HuH-7.5 (cell line): ENCODE measurements at places on chromosomes 16 and 17.

DNA sequence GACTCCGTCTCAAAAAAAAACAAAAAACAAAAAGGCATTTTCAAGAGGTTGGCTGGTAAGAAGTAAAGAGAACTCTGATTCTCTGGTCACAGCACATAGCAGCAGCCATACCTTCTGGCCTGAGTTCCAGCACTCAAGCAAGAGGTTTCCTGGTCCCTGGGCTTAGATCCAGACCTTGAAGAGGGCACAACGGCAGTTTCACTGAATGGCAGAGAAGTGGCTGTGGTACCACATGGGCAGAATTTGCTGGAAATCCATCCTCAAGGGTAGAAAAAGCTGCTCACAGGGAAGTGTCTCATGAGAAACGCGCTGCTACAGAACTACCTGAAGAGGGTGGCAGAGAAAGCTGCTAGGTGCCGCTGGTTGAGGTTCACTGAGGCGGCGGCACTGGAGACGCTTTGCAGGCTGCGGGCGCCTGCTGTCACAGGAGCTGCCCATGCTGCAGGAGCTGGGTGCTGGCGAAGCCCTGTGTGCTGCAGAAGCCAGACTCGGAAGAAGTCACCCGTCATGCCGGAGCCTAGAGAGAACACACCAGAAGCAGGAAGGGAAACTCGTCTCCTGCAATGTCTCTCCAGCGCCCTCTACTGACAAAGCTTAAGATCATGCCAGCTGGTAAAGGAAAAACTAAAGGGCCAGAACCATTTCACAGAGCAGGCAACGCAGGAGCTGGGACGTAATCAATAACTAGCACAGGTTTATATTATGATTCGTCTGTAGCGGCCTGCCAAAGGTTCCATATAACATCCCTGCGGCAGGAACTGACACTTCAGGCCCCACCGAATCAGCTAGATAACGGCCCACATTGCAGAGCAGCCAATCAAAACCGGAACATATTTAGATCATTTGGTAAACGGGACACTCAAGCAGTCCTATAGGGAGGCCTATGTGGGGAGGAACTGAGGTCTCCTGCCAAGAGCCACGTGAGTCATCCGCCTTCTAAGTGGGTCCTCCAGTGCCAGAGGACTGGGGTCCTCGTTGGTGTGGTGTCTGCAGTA, 5.4 kb upstream of the ZNF213 start:
- no peak for DNase-seq

GRCh38 chr16:85424260-85425073, 188.7 kb upstream of the GSE1 start:
- no peak for DNase-seq

- DNase-seq = no peak
Measured at GRCh38 chr17:76550712-76551615, 11.1 kb downstream of the PRCD start.

- DNase-seq = no peak
Measured at GRCh38 chr16:59161679-59162078, 427.6 kb upstream of the GOT2 start.

GRCh38 chr17:16446338-16446983, 31.1 kb downstream of the TRPV2 start:
- no peak for DNase-seq

- peak; percentile 62 for DNase-seq
Measured at GRCh38 chr16:71537643-71538042, 11.4 kb downstream of the CHST4 start.

GRCh38 chr17:77886387-77886728, 72.1 kb upstream of the TNRC6C start:
- DNase-seq = no peak

DNA sequence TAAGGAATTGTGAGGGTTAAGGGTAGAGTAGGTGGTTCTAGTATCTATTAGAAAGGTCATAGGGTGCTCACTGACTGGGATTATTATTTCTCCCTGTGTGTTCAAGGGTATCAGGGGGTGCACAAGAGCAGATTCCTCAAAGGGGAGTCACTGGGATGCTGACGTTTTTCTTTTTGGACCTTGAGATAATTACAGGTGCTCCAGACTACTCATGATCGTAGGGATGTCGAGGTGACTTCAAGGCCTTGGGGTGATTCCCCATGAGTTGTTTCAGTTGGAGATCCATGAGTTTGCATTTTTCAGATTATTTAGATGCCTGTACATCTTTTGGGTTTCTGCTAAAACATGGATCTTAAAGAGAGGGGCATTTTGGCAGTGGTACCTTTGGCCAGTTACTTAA, 41.4 kb upstream of the TEKT1 start:
- DNase-seq = no peak

GRCh38 chr16:55437625-55438024, 41.4 kb upstream of the MMP2 start:
- no peak for DNase-seq

GRCh38 chr17:43324205-43324893, 74.4 kb upstream of the ARL4D start:
- no peak for DNase-seq

DNA sequence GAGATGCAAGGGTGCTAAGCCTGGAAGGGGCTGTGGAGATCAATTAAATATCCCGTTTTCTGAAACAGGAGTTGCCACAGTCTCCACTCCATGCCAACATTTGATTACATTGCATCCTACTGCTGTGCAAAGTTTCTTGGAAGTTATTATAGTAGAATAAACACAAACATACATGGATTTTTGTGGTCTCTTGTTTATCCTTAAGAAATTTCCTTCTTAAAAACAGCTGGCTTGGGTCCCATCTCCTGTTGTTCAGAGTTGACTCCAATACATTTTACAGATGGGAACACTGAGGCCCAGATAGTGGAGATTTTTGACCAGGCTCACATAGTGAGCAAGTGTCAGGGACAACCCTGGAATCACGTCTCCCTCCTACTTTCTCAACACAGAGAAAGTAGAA, 124.0 kb upstream of the ADAMTS18 start:
- no peak for DNase-seq

- no peak for DNase-seq
Measured at GRCh38 chr16:28494121-28494851, at the start of gene APOBR. TSS of gene APOBR (plus strand) at chr16:28494643. CDS start at chr16:28494682, 39 bp downstream.

DNA sequence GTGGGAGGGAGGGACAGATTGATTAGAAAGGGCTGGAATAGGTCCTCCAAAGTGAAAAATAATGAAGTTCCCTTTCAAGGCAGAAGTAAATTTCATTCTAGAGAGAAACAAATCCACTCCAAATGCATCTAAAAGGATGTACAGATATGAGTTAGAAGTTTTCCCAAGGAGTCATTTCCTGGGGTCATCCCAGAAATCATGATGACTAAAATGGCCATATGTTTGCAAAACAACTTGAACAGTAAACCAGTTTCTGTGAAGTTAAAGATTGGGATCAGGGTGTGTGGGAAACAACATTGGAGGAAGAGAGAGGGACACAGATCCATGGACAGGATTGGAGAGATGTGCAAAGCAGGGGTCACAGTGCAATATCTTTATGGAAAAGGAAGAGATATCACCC, 32.5 kb upstream of the ARHGAP44 start:
- no peak for DNase-seq

DNA sequence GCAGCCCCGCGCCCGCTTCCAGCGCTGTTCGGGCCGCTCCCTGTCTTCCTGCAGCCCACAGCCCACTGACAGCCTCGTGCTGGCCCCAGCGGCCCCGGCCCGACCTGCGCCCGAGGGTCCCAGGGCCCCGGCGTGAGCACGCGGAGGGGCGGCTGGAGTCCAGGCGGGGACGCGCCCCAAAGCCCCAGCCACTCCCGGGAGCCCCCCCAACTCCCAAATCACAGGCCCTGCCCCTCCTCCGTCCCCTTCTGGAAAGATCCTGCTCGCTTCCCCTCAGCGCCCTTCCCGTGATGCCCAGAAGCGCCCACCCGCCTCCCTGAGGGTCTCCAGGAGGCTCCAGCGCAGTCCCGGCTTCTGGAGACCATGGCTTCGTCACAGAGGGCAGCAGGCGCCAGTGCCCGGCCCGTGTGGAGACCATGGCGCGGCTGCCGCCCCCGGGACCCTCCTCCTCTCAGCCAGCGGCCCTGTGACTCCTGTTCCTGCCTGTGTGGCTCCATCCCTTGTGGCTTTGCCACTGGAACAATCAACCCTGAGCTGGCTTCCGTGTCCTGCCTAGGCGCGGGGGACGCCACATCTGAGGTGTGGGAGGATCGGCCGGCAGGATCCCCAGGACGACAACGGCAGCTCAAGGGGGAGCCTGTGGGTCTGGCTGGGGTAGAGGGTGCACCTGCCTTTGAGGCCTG, 3.9 kb downstream of the UTS2R start:
- DNase-seq = no peak

DNA sequence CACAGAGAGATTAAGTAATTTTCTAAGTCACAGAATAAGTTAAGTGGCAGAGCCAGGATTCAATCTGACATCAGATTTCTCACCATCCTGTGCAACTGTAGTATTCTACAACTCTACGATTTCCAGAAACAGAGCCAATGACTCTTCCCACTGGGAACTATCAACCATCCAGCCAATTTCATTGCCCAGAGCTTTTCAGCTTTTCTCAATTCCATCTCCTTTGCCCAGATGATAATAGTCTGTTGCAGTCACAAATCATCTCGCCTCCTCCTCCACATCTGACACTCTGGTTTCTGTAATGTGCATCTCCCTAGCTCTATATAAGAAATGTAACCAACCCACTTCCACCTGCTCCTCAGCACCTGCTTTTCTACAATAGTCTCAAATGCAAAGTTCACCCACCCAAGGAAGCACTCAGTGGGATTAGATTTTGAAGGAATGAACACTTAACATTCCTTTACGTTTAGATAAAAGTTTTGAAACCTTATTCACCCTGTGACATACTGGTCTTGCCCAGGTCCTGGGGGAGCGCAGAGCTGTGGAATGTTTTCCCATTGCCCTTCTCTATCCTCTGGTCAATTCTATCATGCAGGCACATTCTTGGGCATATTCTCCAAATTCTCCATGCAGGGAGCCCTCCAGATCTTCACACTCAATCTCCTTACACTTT, 167.8 kb upstream of the ASIC2 start:
- DNase-seq = no peak

DNA sequence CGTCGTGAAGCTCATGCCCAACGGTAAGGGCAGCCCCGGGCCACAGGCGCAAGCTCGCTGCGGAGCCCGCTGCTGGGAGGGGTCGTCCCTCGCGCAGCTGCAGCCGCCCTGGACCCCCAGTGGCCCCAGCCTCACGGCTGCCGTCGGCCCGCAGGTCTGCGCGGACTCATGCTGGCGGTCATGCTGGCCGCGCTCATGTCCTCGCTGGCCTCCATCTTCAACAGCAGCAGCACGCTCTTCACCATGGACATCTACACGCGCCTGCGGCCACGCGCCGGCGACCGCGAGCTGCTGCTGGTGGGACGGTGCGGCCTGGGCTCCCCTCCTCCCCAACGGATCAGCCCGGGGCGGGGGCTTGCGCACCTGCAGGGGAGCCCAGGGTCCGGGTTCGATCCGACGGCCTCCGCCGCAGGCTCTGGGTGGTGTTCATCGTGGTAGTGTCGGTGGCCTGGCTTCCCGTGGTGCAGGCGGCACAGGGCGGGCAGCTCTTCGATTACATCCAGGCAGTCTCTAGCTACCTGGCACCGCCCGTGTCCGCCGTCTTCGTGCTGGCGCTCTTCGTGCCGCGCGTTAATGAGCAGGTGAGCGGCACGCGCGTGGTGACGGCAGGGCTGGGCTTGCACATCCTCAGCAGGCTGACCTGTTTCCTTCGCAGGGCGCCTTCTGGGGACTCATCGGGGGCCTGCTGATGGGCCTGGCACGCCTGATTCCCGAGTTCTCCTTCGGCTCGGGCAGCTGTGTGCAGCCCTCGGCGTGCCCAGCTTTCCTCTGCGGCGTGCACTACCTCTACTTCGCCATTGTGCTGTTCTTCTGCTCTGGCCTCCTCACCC, 5.8 kb downstream of the SLC5A2 start:
- no peak for DNase-seq

- no peak for DNase-seq
Measured at GRCh38 chr16:14199624-14200023, 128.5 kb downstream of the MRTFB start.

- no peak for DNase-seq
Measured at GRCh38 chr17:78684026-78684425, 98.0 kb downstream of the CYTH1 start.

DNA sequence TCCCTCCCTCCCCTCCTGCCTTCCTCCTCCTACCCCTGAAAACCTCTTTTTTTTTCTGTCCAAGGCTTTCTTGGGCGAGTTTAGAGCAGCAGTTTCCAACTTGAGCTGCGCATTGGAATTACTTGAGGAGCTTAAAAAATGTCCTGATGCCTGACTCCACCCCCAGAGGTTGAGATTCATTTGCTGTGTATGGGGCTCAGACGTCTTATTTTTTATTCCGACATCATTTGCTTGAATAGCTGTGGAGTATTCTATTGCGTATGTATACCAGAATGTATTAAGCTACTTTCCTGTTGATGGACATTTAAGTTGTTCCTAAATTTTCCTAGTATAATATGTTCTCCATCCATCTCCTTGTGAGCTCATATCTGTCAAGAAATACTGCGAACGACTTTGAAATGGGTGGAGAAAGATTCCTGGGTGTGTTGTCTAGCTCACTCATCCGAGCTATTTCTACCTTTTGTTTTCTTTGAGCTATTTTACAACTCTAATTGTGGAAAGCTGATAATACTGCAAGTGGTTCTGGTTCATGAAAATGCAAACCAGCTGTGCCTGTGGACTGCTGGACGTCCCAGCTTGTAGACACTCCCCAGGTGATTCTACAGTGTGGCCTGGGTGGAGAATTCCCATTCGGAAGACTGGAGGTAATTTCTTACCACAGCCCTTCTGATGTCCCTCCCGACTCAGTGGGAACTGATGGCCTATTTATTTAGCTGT, 40.5 kb downstream of the CMIP start:
- DNase-seq = no peak

GRCh38 chr16:58128711-58129096, 477 bp downstream of the CFAP20 start:
- no peak for DNase-seq

DNA sequence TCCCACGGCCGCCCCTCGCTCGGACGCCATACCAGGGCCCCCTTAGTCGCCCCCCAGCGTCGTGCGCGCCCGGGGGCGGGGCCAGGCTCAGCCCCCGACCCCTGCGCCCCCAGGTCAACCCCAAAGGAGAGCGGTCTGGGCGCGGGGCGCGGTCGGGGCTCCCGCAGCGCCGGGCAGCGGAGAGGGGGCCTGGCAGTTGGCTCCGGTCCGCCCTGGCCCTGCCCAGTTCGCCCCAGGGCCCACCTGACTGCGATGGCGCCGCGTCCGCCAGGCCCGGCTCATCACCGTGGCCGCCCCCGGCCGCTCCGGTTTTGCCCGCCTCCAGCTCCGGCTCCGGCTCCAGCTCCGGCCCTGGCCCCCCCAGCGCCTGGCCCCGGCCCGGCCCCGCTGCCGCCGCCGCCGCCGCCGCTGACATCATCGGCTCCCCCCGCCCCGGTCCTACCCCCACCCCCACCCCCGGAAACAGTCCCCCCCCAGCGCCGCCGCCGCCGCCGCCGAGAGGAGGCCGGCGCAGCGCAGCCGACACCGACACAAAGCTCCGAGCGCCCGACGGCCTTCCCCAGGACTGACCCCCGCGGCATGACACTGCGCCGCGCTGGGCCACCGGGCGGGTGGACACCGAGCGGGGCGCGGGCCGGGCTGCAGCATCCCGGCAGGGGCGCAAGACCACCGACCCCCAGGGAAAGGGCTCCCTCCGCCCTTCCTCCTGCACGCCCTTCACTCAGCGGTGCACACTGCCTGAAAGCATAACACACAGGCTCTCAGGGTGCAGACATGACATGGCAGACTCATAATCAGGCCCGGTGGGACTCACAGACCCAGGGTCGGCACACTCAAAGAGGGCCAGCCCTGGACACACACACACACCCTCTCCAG, at the start of gene ZBTB4:
TSS of gene ZBTB4 (minus strand) at position 419 of the 876 bp plus-strand sequence. CDS start 12,830 bp downstream, outside the sequence.
- DNase-seq = peak; percentile 63

GRCh38 chr17:76911299-76912017, 43.3 kb downstream of the MGAT5B start:
- no peak for DNase-seq
